ENCODE measurements at places on chromosomes 2 and 18.

- no peak for DNase-seq
Measured at GRCh38 chr2:241381872-241382271, 25.8 kb downstream of the FARP2 start.

DNA sequence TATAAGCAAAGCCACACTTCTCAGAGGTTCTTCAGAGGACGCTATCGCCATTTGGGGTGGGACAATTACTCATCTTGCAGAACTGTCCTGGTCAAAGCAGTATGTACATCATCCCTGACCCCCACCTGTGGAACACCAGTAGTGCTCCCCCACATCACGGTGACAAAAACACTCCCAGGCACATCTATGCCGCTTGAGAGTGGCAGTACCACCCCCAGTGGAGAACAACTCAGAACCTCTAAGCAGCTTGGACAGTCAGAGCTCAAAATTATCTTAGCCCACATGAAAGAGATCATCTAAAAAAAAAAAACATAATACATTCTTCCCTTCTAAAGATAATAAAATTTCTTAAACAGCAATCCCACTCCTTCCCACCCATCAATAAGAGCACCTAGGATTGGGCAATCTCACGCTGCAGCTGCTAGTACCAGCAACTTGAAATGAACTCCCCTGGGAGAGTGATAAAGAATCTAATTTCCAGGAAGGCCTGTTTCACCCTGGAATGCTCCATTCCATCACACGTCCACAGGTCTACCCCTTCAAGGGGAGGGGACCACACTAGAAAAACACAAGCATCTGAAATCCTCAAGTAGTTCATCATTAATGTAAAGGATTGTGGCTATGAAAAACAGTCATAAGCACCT, 31.7 kb downstream of the LRP2 start:
- no peak for DNase-seq

DNA sequence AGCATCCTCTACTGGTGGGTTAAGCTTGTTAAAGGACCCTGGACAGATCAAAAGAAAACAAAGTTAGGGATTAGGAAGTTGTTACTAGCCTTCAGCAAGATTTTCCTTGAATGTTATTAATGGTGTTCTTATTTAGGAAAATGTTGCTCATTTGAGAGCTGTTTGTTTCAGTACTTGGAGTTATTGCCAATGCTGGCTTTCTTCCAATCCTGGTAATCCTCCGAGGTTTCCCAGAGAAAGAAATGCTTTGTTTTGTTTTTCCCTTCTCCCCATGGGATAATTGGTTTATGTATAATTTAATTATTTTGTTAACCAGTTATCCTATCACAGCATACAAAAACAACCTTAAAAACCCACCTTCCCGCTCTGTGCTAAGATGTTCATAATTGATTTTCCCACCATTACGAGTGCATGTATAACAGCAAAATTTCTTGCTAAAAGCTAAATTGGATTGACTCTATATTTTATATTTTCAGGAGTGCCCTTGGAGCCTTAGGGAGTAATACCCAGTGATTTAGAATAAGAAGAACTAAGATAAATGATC, 79.8 kb downstream of the MGAT5 start:
- DNase-seq = peak; percentile 17

- DNase-seq = no peak
Measured at GRCh38 chr2:228268301-228268700, 86.8 kb upstream of the SPHKAP start.

DNA sequence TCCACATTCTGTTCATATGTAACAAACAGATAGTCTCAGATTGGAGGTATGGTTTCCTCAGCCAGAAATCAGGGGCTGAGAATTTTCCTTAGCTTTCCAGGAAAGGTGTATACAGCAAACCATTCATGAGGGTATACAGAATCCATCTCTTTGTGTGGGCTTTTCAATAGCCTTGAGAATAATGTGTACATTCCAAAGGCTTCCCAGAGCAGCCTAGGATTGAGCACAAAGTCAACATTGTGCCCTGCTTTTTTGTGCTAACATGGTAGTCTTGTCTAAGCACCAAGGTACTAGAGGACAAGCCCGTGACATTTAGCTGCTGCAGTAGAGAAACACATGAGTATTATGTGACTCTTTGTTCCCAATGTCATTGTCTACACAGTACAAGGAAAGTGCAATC, 322.1 kb upstream of the TANK start:
- no peak for DNase-seq

DNA sequence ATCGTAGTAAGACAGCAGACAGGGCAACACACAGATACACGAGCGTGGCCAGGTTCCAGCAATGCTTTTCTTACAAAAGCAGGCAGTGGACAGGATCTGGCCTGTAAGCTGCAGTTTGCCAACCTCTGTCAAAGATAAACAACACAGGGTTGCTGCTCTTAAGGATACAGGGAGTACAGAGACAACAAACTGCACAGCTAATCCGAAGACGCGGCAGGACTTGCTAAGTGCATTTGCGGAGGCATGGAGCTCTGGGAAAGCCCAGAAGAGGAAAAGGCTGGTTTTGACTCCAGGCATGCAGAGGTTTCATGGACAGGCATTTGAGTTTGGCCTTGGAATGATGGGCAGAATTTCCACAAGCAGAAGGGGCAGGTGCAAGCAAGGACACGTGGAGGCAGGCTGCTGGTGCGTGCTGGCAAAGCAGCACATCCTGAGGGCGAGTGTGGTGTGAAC, 24.4 kb downstream of the SERTAD2 start:
- no peak for DNase-seq

- DNase-seq = no peak
Measured at GRCh38 chr2:239596253-239596652, 195.4 kb upstream of the HDAC4 start.

DNA sequence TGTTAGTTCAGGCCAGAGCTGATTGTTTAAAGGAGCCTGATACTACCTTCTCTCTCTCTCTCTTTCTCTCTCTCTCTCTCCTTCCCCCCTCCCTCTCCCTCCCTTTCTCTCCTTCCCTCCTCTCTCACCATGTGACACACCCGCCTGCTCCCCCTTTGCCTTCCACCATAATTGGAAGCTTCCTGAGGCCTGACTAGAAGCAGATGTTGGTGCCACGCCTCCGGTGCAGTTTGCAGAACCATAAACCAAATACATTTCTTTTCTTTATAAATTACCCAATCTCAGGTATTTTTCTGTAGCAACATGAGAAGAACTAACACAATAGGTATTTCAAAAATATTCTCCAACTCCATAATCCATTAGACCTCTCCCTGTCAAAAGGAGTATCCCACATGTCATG, 62.4 kb downstream of the ANKRD62 start:
- no peak for DNase-seq

DNA sequence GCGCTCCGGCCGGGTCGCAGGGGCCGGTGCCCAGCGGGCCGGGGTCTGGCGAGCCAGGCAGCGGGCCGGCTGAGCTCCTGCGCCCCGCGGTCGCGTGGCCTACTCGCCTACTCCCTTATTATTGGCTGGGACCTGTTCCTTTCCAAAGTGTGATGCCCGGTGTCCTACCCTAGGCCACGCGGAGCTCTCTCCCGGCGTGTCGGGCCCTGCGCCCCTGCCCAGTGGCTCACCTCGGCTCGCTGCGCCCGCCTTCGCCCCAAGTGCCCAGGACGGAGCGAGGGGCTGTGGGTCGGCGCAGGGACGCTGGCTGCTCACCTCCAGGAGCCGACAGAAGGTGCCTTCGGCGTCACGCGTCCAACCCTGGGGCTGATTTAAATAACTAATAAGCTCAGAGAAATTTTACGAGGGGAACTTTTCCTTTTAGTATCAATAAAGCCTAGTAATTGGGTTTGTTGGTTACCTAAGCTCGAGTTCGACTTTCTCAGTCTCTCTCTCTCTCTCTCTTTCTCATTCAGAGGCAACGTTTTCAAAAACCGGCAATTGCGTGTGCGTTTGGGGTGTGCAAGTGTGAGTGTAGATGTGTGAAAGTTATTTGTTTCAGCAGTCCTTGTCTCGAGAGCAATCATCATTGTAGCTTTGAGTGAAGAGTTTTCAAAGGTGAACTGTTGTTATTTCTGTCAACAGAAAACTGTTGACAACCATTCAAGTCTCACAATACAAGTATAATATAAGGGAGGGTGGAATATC, 7.0 kb upstream of the SATB2 start:
- DNase-seq = no peak

- no peak for DNase-seq
Measured at GRCh38 chr2:15447381-15447780, 113.8 kb downstream of the NBAS start.

GRCh38 chr2:222305516-222306392, 7.0 kb upstream of the PAX3 start:
- no peak for DNase-seq

DNA sequence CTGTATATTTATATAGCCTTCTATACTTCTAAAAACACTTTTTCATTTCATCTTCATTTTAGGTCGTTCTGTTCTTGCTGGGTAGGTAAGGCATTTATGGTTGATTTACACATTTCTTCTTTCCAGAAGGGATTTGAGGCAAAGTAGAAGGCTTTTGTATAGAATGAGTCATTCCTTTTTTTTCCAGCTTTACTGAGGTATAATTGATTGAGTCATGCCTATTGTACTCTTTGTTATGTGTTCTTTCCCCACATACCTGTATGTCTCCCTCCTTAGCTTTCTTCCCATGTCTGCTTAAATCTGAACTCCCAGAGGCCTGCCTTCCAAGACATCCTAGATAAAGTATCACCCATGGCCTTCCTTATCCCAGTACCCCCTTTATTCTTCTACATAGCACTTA, 4.8 kb upstream of the CDC42EP3 start:
- DNase-seq = no peak

DNA sequence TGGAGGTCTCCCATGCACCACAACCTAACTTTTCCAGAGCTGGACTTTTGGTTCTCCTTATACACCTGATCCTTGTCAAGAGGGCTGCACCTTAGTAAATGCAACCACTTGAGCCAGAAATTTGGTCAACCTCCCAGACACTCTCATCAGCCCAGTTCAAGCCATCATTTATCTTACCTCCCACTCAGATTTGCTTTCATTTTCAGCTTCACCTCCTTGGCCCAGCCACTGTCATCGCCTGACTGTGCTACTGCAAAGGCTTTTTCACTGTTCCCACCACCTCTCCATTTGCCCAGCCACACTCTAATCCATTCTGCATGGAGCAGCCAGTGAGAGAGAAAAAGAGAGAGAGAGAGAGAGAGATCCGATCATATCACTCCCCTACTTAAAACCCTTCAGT, 112.4 kb upstream of the DDX18 start:
- no peak for DNase-seq

GRCh38 chr2:43298500-43298899, 72.1 kb upstream of the ZFP36L2 start:
- DNase-seq = no peak

- no peak for DNase-seq
Measured at GRCh38 chr2:19224011-19224410, 134.4 kb downstream of the OSR1 start.

- no peak for DNase-seq
Measured at GRCh38 chr2:128412181-128412871, 93.7 kb upstream of the HS6ST1 start.

DNA sequence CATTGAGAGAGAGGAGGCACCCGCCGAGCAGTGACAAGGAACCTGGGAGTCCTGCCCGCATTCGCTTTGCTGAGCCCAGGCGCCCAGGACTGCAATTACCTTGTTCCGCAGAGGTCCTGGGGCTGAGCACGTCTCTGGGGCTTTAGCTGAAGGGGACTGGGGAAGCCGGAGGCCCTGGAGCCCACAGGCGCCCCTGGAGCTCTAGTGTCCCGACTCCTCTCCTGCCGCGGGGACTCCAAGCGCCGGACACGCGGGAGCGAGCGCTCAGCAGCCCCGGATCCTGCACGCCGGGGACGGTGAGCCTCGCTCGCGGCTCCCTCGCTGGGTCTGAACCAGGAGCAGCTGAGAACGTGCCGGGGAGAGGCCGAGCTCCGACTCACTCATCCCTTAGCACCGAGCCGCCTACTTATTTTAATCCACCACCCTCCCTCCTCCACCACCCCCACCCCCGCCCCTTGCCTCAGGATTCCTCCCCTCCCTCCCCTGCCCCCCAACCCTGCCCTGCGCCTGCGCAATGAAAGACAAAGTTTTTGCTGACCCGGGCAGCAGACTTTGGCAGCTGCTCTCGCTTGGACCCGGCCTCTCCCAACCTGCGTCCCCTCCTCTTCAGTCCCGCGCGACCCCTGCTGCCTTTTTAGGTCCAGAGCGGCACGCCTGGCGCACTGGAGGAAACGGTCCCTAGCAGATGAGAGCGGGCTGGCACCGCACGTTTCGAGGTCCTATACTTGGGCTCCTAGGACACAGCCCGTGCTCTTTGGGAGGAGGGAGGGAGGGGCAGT, at the start of gene OSR1:
OSR1 (minus strand) TSS at position 382 of the 779 bp plus-strand sequence. CDS start 4,818 bp downstream, outside the sequence.
- no peak for DNase-seq

GRCh38 chr18:74597034-74597661, 522 bp upstream of the ZNF407 start:
- peak; percentile 88 for DNase-seq

GRCh38 chr2:69494126-69494525, 56.9 kb upstream of the NFU1 start:
- DNase-seq = no peak

- peak; percentile 47 for DNase-seq
Measured at GRCh38 chr18:32072321-32072720, 19.4 kb upstream of the RNF138 start.

- no peak for DNase-seq
Measured at GRCh38 chr2:181573140-181573736, 83.7 kb downstream of the CERKL start.

DNA sequence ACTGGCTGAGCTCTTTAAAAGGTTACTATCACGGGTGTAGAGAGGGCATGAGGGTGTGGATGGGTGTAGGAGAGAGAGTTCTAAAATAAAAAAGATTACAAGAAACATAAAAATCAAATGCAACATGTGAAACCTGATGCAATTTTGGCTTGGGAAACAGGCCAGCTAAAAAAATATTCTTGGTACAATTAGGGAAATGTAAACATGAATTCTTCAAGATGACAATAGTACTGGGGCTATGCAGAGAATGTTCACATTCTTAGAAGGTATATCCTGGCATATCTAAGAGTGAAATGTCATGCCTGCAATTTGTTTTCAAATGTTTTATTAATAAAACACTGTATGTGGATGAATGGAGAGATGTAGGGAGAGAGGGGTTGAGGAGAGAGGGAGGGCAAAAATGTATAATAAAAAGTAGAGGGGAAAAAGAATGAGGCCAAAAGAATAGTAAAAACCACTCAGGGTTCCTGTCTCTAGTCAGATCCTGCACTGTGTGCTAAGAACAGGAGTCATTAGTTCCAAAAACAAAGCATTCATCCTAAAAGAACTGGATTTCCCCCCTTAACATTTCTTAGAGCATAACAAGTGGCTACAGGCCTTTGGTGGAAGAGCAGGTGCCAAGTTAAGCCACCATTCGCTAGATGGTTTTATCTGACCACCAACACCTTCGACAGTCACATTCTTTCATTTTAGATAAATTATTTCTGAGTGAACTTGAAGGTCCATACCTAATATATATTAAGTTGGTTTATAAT, 77.3 kb downstream of the LPIN2 start:
- DNase-seq = no peak

GRCh38 chr2:176552501-176553135, 283.4 kb downstream of the MTX2 start:
- DNase-seq = no peak

Measured in hippocampal formation (tissue), 2 donors.